Stimulated activated CD8-positive, alpha-beta memory T cell treated with anti-CD3 and anti-CD28 coated beads, Interleukin-2, amount 100 ng/mL, for 1 hour (primary cell): ENCODE measurements at places on chromosomes 7 and 10.
A peak's percentile ranks its signal among the peaks of the same experiment; 100 is the strongest.

GRCh38 chr10:79380946-79381721, 33.9 kb downstream of the PPIF start:
- DNase-seq, result no peak

DNA sequence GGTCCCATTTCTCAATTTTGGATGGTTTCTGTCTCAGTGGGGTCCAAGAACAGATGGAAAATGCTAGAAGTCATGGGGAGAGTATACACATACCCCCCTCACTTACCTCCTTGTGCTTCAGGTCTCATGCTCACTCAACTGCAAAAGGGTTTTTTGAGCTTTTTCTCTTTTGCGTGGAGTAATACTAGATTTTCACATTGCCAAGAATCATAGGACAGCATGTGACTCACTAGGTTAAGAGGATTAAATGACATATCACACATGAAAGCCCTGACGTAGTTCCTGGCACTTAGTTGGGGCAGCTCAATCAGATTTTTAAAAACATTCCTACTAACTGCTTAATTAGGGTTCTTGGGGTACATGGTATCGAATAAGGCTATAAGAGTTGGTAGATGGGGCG, 4.5 kb downstream of the PI4K2A start:
- DNase-seq, result no peak

GRCh38 chr7:139899328-139899955, 70.4 kb downstream of the TBXAS1 start:
- DNase-seq, result no peak

DNA sequence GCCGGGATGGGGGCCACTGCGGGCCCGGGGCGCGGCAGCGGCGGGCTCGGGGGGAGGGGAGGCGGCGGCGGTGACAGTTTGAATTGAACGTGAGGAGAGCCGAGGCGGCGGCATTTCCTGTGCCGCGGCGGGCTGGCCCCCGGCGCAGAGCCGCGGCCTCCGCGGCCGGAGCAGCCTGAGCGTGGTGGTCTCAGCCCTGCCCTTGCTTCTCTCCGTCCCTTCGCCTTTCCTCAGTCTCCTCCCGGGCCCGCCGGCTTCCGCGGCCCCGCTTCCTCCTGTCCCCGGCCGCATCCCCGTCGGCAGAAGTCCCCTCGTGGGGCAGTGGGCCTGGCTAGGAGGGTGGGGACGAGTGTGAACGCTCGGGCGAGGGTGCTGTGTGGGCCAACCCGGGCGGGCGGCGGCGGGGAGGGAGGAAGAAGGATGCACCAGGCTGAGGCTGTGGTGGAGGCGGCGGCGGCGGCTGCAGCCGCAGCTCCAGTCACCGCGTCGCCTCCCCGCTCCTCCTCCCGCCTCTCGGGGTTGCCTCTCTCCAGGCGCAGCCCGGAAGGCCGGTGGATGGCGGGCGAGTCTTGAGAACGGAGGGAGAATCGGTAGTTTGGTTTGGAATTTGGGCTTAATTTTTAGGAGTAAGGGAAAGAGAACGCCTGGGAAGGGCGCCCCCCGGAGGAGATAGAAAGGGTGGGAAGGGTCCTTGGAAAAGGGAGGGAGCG, 690 bp downstream of the SEPTIN7 start:
- DNase-seq, result peak; percentile 61

- no peak for DNase-seq
Observed at GRCh38 chr7:43878867-43879266, 9.6 kb upstream of the MRPS24 start.

DNA sequence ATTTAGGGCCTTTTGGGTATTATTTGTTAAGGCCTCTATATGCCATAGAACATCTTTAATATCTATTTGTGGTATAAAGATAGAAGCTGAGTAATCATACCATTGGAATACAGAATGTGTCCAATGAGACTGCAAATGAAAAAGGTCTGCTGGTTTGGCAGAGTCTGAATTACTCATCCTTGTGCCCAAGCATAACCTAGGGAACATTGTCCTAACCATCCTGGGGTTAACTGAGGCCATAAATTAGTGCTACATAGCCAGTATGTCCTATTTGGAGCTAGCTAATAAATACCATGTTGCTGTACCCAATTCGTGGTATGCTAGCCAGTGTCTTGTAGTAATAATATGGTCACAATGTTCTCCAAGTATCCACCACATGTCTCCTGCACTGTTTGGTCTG, 117.1 kb downstream of the ANKRD26 start:
- DNase-seq, result no peak

DNA sequence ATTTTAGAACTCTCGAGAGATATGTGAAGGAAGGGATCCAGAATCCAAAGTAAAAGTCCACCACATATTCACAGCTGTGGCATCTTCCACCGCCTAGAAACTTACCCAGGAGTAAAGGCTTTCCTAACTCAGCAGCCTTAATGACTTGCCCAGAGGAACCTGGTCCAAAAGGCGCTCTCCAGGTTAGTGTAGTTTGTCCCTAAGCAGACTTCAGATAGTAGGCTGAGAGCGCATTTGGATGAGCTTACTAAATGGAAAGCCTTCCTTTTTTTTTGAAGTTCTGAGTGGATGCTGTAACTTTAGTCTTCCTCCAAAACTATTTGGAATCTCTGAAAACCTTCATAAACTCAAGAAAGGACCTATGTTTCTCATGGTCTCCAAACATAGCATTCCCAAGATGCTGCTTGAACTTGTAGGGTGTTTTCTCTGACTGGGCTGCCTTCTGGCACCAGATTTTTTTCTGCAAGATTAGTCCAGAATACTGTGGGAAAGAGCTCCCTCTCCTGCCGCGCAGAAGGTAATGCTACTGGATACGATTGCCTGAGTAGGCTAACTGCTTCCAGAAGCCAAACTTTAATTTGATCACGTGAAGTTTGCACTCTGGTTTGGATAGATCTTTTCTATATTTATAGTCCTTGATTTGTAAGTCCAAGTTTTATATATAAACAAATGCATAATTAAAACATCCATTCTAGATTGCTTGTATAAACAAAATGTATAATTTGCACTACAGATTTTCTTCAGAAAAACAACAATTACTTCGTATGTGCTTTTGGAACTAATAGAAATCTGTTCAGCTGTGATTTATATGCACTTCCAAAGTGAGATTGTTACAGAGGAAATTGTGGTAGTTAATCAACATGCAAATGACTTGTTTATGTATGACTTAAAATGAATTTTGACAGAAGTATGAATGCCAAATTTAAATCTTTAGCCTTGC, 19.6 kb upstream of the GPR37 start:
- no peak for DNase-seq

DNA sequence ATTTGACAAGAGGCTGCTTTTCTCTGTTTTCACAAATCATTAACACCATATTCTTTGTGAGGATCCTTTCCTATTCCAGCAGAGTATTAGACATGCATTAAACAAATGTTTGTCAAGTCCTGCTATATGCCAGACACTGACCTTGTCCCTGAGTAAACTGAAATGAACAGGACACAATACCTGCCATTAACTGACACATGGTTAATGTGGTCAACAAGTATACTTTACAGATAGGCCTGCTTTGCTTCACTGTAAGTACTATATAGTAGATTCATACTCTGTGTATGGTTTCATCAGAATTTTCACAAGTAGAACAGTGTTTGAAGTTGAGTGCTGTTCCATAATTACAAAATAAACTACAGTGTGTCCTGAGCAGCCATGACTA, 5.9 kb downstream of the TNKS2 start:
- DNase-seq, result no peak

- DNase-seq, result no peak
Observed at GRCh38 chr10:69272624-69273023, 5.7 kb upstream of the HK1 start.

DNA sequence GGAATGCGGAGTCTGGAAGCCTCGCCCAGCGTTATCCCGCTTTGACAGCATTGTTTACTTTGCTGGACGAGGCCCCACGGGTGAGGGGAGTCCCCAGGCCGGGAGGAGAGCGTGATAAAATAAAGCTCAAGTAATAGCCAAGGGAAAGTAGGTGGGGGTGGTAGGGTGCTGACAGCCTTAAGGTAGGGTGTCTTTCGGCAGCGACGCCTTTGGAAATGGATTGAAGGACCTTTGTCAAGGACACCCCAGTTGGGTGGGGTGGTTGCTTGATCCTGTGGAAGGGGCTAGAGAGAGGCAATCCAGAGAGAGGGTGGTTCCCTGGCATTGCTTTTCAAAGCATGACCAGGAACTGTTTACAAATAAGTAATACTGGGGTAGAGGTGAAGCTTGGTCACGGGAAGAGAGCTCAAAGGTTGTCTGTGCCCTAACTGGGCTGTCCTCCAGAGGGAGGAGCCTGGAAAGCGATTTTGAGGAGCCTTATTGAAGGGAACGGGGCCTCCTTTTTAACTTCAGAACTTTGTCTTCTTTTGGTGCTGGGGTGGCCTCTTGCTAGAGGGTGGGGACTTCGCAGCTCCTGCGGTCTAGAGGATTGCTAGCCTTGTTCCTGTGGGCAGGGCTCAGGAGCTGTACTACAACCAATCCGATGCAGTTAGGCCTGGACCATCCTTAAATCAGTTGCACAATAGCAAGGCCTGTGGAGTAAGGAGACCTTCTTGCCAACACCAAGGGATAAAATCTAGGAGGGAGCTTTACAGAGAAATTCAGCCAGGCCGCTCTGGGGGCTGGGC, 1.3 kb downstream of the EIF4EBP2 start:
- no peak for DNase-seq

GRCh38 chr7:27575613-27576012, 87.1 kb downstream of the HIBADH start:
- DNase-seq, result no peak

DNA sequence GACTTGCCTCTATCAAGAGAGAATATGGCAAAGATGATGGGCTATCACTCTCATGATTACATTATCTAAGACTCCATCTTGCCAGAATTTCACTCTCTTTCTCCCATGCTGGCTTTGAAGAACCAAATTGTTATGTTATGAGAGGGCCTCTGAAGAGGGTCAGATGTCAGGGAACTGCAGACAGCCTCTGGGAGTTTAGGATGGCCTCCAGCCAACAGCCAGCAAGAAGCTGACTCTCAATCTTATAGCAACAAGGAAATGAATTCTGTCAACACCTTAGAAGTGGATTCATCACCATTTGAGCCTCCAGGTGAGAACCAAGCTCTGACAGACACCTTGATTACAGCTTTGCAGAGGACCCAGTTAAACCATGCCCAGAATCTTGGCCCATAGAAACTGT, 33.6 kb downstream of the ZNF22 start:
- DNase-seq, result no peak

DNA sequence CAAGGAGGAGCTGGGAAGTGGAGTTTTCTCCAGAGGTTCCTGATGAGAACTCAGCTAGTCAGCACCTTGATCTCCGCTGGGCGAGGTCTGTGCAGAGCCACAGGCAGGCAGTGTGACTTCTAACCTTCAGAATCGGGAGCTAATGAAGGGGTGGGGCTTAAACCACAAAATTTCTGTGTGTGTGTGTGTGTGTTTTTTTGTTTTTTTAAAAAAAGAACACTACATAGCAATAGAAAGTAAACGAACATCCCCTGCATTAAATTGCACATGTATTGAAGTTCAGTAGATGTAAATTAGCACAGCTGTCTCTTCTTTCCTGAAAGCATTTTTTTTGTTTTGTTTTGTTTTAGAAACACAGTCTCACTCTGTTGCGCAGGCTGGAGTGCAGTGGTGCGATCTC, 46.2 kb downstream of the RBM17 start:
- DNase-seq, result no peak

GRCh38 chr10:61883371-61884025, 18.0 kb upstream of the ARID5B start:
- DNase-seq, result no peak

DNA sequence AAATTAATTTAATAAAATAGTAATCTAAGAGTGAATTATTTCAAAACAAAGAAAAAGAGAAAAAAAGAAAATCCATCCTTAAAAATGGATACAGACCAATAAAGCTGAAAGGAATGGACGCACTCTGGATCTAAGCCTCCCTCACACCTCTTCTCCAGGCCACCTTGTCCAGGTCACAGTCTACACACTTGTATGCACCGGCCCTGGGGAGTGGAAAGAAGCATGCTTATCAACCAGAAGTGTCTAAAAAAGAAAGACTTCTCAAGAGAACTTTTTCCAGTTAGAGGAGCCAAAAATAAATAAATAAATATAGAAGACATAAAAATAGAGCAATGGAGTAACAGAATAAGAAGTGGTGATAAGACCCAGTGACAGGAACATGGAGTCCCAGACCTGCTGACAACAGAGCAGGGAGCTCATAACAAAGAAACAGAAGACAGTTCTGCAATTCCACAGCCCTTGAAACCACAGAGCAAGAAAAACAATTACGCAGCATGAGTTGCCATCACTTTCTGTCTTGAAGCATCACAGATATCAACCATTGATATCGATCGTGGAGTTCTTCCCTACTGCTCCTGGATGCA, 311.7 kb upstream of the NFE2L3 start:
- no peak for DNase-seq

- no peak for DNase-seq
Observed at GRCh38 chr7:135755351-135755753, 6.7 kb upstream of the FAM180A start.

GRCh38 chr10:97765201-97765600, 6.6 kb downstream of the SFRP5 start:
- no peak for DNase-seq

DNA sequence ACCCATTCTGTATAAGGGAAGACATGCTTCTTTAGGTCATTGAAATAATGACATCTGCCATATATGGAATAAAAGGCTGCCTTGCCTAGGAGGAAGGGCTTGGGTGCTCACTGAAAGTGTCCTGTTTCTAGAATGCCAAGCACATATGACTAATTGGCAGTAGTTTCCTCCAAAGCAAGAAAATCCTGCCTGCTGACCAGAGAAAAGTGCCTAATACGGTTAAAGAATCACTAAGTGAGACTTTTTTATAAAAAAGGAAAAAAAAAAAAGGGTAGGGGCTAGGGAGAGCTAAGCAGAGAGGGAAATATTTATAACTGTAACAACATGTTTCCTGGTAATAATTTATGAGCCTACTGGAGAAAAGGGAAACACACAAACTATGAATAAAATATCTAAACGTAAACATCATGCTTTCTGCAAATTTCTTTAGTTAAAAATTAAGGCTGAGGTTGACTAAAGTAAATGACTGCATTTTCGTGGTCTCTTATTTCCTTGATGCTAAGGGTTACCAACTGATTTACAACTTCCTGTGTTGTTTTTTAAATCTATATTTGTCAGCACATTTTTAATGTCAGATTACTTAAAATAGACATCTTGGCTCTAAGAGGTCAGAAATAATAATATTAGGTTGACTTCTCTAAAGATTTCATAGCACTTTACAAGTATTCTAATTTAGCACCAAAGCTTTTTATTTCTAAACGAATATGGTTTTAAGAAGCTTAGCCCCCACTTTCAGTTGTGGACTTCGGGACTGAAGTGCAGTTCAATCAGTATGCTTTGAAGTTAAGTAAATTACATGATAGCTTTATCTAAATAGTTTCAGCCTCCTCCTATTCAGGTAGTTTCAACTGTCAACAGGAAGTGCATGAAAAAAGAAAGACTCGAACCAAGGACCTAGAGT, 89.6 kb downstream of the CABCOCO1 start:
- DNase-seq, result no peak
